ENCODE measurements at places on chromosomes 1 and 21. TPM values are rescaled to one million over a fixed set of nuclear protein-coding genes. Genes with fewer than 3 reads are reported as not detected.

The TIAM1 gene
- total RNA-seq: 1.6 TPM

The KRTAP23-1 gene
- total RNA-seq: not detected

The OR4F16 gene
- total RNA-seq: not detected

GRCh38 chr1:91283421-91283726, 121.3 kb downstream of the HFM1 start:
- ATAC-seq: no peak

The CFAP45 gene
- total RNA-seq: 0.82 TPM

DNA sequence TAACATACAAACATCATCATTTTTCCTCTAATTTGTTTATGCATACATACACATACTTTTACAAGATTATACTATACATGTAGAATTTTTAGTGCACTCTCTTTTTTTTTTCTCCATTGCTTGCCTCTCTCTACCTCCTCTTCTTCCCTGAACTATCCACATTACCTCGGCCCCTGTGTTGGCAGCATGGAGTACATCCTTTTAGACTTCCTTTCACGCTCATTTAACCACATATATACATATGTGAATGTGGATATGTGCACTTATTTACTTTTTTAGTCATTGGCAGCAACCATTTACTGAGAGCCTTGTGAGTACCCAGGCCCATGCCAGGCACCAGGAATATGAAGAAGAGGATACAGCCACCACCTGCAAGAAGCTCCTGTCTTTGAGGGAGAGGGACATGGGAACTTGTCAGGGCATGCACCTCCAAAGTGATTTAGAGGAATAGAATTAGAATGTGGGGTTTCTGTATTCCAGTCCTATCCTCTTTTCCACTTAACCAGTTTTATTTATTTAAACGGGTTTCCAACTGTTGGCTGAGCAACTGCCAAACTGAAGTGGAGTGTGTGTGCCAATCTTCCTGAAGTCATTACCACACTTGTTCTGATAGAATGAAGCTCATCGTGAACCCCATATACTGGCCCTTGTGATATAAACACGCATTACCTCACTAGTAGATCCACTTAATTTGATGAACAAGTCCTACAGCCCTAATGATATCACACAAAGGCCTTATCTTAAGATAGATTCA, 212.6 kb downstream of the TNR start:
- no peak for ATAC-seq

DNA sequence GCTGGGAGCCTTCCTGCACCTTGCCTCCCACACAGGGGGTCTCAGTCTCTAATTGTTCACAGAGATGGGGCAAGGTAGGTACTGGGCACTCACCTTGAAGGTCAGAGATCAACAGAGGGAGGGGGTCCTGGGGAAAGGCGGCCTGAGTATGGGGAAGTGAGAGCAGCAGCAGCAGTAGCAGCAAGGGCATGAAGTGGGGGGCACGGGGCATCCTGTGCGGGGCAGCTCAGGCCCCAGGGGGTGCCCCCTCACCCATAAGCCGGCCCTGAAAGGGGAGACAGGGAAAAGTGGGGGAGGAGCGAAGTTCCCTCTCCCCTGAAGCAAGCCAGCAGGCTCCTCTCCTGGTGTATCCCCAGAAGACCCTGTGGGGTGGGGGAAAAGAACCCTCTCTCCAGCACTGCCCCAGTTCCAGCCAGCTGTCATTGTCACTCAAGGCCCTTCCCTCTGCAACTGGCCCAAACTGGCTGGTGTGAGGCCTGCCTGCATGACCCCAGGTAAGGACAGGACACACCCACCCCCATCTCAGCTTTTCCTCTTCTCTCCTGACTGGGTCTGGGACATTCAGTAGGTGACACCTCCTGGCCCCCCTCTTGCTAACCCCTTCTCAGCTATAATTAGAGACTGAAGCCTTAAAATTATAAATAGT, 3.9 kb downstream of the SEMA6C start:
- peak; percentile 8 for ATAC-seq

Measured in motor neuron (in vitro differentiated cells).